ENCODE measurements at places on chromosomes 4 and X.

DNA sequence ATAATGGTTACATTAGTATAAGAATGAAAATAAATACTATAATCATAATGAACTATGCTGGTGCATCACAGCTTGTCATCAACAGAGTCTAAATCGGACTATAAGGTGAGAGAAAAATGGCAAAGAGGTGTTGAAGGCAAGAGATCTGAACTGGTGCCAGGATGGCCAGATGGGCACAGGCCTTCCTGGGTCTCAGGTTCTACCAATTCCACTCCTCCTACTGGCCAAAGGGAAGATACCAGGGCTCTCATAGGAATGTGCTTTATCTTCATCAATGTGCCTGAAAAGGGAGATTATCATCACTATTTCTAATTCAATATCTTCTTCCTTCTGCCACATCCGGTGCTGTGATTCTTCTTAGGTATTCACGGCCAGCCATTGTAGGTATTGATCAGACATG is 107.6 kb downstream of the GASK1B start:
- DNase-seq: no peak
- no peak overlapping the region for H3K27ac ChIP-seq

GRCh38 chr4:101037938-101038413 is 309.4 kb downstream of the PPP3CA start:
- H3K36me3 ChIP-seq: peaks cover 11% of the 10 kb centered on the region
- no peaks in the 10 kb centered on the region for H3K27me3 ChIP-seq
- peak overlapping the region; percentile 66 for H3K27ac ChIP-seq
- H3K4me3 ChIP-seq: peak overlapping the region; percentile 59

DNA sequence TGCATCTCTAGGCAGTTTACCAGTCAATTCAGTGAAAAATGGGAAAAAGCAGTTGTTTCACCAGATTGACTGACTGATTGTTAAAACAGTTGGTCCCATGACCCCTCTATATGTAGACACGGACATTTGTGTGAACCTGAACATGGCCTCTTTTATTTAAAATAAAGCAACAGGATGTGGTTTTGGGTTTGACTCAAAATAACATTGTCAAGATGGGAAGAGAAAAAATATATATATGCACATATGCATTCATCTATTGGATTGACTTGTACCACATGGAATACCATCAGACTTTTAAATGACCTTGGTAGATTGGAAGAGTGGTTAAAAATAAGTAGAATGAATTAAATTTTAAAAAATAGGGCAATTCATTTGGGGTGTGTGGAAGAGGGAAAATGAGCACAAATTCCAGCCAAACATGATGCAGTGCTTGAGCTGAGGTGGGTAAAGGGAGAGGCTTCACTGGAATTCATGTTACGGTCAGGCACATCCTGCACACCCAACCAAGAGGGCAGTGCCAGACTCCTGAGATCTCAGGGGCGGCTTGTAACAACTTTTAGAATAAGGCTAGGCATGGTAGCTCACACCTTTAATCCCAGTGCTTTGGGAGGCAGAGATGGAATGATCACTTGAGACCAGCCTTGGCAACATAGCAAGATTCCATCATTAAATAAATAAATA is 560.7 kb upstream of the TENM3 start:
- H3K4me1 ChIP-seq: no peaks in the 10 kb centered on the region
- no peak overlapping the region for H3K27ac ChIP-seq
- no peaks in the 10 kb centered on the region for H3K36me3 ChIP-seq
- no peaks in the 10 kb centered on the region for H3K27me3 ChIP-seq

DNA sequence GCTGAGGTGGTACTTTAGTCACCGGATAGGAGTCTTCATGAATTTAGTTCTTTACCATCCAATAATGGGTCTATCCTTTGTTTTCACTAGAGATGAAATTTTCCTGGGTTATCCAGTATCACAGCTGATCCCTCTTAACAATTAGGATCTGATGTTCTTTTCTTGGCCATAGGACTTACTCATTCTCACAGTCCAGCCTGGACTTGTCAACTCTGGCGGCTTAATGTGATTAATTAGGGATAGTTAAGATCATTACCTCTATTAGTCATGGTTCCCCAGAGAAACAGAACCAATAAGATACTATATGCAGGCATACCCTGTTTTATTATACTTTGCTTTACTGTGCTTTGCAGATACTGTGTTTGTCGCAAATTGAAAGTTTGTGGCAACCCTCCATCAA is 272.7 kb upstream of the FAT4 start:
- DNase-seq: no peak
- no peaks in the 10 kb centered on the region for H3K36me3 ChIP-seq
- H3K4me1 ChIP-seq: no peaks in the 10 kb centered on the region
- H3K27ac ChIP-seq: no peak overlapping the region
- no peaks in the 10 kb centered on the region for H3K27me3 ChIP-seq

- no peak overlapping the region for H3K27ac ChIP-seq
- DNase-seq: no peak
- no peaks in the 10 kb centered on the region for H3K27me3 ChIP-seq
- H3K4me1 ChIP-seq: peaks cover 3% of the 10 kb centered on the region
Observed at GRCh38 chrX:30561191-30561590, 16.4 kb downstream of the TASL start.

DNA sequence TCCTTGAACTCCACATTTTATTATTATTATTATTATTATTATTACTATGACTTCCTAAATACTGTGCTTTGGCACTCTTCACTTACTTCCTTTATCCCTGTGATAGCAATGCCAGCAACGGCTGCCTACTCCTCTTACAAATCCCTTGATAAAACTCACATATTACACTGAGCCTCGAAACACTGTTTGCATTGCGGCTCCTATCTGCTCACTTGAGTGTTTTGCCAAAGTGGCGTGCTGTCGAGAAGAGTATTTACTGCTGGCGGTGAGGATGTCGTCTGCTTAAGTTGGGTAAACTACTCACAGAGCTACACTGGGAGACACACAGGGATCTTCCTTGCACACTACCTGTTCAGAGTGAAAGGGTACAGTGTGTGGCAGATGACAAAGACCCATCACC is 143.4 kb upstream of the VCX3A start:
- H3K27me3 ChIP-seq: no peaks in the 10 kb centered on the region
- H3K36me3 ChIP-seq: no peaks in the 10 kb centered on the region
- no peaks in the 10 kb centered on the region for H3K4me1 ChIP-seq
- no peak overlapping the region for H3K4me3 ChIP-seq
- no peak for DNase-seq
- no peak overlapping the region for H3K27ac ChIP-seq

GRCh38 chrX:10254739-10255138 is 98.0 kb downstream of the CLCN4 start:
- no peak overlapping the region for H3K27ac ChIP-seq
- no peaks in the 10 kb centered on the region for H3K36me3 ChIP-seq
- no peaks in the 10 kb centered on the region for H3K4me1 ChIP-seq
- DNase-seq: no peak
- H3K4me3 ChIP-seq: no peak overlapping the region

DNA sequence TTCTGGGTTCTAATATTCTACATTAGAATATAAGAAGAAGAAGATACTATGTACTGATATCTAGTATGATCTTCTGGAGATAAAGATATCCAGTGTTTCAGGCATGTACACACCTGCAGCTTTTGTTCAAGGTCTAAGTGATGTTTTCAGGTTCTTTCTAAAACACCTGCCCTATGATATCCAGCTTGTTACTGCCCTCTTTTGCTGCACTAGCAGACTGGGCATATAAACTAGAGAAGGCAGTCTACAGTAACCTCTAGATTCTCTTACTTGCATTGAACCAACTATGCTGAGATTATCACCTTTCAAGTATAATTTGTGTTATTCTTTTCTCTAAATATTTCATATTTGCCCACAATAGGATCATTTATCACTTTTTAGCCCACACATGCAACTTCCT is 1.9 kb upstream of the FRYL start:
- no peak overlapping the region for H3K4me3 ChIP-seq
- H3K36me3 ChIP-seq: peaks cover 2% of the 10 kb centered on the region
- no peak overlapping the region for H3K27ac ChIP-seq
- peaks cover 5% of the 10 kb centered on the region for H3K27me3 ChIP-seq
- DNase-seq: no peak

DNA sequence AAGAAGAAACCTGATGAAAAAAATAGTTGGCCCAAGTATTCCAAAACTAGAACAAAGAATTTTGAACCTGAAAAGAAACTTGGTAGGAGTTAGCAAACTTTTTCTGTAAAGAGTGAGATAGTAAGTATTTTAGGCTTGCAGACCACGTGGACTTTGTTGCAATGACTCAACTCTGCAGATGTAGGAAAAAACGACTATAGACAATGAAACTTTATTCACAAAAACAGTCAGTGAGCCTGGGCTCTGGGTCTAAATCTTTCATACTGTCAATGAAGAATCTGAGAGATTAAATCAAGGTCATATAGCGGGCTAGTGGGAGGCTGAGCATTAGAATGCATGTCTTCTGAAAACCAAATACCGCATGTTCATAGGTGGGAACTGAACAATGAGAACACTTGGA is 23.0 kb downstream of the SH3D19 start:
- no peak overlapping the region for H3K4me3 ChIP-seq
- DNase-seq: no peak
- no peak overlapping the region for H3K27ac ChIP-seq
- no peaks in the 10 kb centered on the region for H3K4me1 ChIP-seq

DNA sequence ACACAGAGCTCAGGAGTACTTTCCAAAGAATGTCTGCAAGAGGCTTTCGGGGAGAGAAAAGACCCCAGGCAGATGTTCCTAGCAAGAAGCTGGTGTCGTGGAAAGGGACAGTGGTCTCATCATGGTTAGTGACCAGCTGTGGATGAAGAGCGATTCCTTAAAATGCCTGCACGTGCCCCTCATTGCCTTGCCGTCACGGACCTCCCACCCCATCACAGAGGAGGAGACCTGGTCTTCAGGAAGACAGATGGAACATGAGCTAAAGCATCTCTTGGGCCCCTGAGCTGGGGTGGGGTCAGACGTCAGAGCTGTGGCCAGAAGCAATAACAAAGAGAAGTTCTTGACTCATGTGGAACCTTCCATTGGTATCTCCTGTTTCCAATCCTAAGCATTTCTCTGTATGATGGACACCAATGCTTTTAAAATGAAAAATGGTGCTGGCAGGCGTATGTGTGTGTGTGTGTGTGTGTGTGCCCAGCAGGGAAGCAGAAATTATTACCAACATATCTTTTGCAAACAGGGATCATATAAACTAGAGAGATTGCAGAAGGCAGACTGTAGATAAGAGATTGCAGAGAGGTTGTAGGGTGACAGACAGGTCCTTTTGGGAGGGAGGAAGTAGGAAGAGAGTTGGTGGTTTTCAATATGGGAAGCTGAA is 25.2 kb upstream of the ASMTL start:
- H3K27ac ChIP-seq: peak overlapping the region; percentile 73
- H3K4me3 ChIP-seq: peak overlapping the region; percentile 25
- peaks cover 77% of the 10 kb centered on the region for H3K4me1 ChIP-seq
- H3K36me3 ChIP-seq: peaks cover 74% of the 10 kb centered on the region
- peak; percentile 5 for DNase-seq

GRCh38 chr4:6697131-6697530 is 3.5 kb downstream of the S100P start:
- peaks cover 69% of the 10 kb centered on the region for H3K4me1 ChIP-seq
- H3K4me3 ChIP-seq: peak overlapping the region; percentile 73
- H3K27ac ChIP-seq: peak overlapping the region; percentile 96
- DNase-seq: no peak
- H3K27me3 ChIP-seq: no peaks in the 10 kb centered on the region

- H3K4me3 ChIP-seq: no peak overlapping the region
- H3K4me1 ChIP-seq: no peaks in the 10 kb centered on the region
- H3K27me3 ChIP-seq: no peaks in the 10 kb centered on the region
- no peak for DNase-seq
- H3K36me3 ChIP-seq: no peaks in the 10 kb centered on the region
- no peak overlapping the region for H3K27ac ChIP-seq
Observed at GRCh38 chr4:183384516-183384915, 59.9 kb upstream of the CDKN2AIP start.

- H3K36me3 ChIP-seq: no peaks in the 10 kb centered on the region
- H3K27ac ChIP-seq: no peak overlapping the region
- DNase-seq: no peak
- no peak overlapping the region for H3K4me3 ChIP-seq
- H3K4me1 ChIP-seq: no peaks in the 10 kb centered on the region
Observed at GRCh38 chr4:91909963-91910362, 393.8 kb upstream of the GRID2 start.

DNA sequence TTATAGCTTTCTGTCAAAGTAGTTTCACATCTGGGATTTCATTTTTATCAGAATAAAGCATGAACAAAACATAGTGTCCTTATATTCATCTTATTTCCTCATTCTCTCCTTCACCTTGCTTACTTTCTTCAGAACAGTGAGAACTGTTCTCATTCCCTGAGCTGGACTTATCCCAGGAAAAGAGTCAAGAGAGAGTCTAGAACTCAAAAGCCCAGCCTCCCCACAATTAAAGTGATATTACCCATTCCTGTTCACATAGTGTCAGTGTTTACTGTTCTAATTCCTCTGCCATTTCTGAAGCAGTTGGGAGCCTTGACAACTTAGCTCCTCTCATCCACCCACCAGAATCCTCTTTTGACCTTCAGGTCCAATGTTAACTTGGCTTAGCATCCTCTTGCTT is 42.9 kb downstream of the RASSF6 start:
- no peak for DNase-seq
- H3K4me3 ChIP-seq: no peak overlapping the region
- peaks cover 2% of the 10 kb centered on the region for H3K27me3 ChIP-seq
- no peaks in the 10 kb centered on the region for H3K36me3 ChIP-seq
- H3K4me1 ChIP-seq: no peaks in the 10 kb centered on the region
- no peak overlapping the region for H3K27ac ChIP-seq

DNA sequence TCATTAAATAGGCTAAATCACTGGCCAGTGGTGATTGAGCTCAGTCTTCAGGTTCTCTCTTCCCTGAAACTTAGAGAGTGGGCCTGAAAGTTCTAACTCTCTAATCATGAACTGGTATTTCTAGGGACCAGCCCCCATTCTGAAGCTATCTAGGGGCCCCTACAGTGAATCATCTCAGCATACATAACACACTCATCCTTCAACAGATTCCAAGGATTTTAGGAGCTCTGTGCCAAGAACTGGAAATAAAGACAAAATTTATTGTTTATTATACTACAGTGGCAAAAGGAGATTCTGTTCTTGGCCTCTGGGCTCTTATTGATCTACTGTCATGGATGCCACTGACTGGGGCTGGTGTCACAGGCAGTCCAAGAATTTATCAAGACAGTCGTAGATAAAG is 263.8 kb upstream of the IGFBP7 start:
- H3K27ac ChIP-seq: no peak overlapping the region
- H3K27me3 ChIP-seq: no peaks in the 10 kb centered on the region
- no peak for DNase-seq
- H3K4me1 ChIP-seq: no peaks in the 10 kb centered on the region
- no peak overlapping the region for H3K4me3 ChIP-seq
- H3K36me3 ChIP-seq: no peaks in the 10 kb centered on the region

GRCh38 chr4:8267077-8267476 is 2.5 kb upstream of the HTRA3 start:
- H3K4me1 ChIP-seq: no peaks in the 10 kb centered on the region
- no peak overlapping the region for H3K27ac ChIP-seq
- DNase-seq: peak; percentile 9
- H3K27me3 ChIP-seq: peaks cover 23% of the 10 kb centered on the region
- no peaks in the 10 kb centered on the region for H3K36me3 ChIP-seq

- no peaks in the 10 kb centered on the region for H3K4me1 ChIP-seq
- no peaks in the 10 kb centered on the region for H3K27me3 ChIP-seq
- no peak for DNase-seq
Observed at GRCh38 chr4:86821151-86821550, 28.0 kb downstream of the SLC10A6 start.

GRCh38 chrX:40146262-40147125 is 48.7 kb upstream of the BCOR start:
- H3K27me3 ChIP-seq: no peaks in the 10 kb centered on the region
- peak overlapping the region; percentile 48 for H3K4me3 ChIP-seq
- no peak for DNase-seq
- no peaks in the 10 kb centered on the region for H3K36me3 ChIP-seq

- no peak for DNase-seq
- no peak overlapping the region for H3K27ac ChIP-seq
- H3K36me3 ChIP-seq: no peaks in the 10 kb centered on the region
- no peak overlapping the region for H3K4me3 ChIP-seq
Observed at GRCh38 chr4:7286798-7287197, 94.5 kb downstream of the SORCS2 start.

Data from T-helper 2 cell treated with Interferon-gamma antibody and Interleukin-4, amounts not matched to agents 5 μg/mL and 100 μg/mL, for 36 hours (primary cell).